ENCODE measurements at places on chromosomes 6 and 20.
A peak's percentile ranks its signal among the peaks of the same experiment; 100 is the strongest.

DNA sequence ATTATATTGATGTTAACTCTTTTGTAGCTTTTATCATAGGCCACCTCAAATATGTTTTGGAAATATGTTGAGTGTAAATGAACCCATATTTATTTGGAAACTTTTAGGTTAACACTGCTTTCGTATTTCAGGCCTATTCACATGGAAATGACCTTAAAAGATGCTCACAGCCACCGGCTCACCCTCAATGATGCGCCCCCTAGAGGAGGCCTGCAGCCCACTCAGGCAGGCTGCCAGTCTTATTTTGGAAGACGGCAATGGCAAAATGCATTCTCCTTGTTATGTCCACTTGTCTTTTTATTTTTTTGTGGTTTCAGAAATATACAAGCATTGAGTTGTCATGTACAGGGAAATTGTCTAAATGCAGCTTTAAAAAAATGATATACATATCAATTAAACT lies 869.7 kb downstream of the PHF3 start:
- no peak for DNase-seq

GRCh38 chr6:25697537-25698340 lies 45.7 kb downstream of the SCGN start:
- DNase-seq = no peak

DNA sequence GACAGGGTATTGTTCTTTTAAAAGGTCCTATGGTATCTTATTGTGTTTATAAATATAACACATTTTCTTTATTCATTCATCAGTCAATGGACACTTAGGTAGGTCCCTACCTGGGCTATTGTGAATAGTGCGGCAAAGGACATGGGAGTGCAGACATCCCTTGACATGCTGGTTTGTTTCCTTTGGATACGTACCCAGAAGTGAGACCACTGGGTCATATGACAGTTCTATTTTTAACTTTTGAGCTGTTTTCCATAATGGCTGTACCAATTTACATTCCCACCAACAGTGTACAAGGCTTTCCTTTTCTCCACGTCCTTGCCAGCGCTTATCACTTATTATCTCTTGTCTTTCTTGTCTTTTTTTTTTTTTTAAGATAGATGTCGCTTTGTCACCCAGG lies 627.5 kb downstream of the PRKN start:
- DNase-seq = no peak

GRCh38 chr6:43007126-43007525 lies 6.6 kb downstream of the MEA1 start:
- no peak for DNase-seq

DNA sequence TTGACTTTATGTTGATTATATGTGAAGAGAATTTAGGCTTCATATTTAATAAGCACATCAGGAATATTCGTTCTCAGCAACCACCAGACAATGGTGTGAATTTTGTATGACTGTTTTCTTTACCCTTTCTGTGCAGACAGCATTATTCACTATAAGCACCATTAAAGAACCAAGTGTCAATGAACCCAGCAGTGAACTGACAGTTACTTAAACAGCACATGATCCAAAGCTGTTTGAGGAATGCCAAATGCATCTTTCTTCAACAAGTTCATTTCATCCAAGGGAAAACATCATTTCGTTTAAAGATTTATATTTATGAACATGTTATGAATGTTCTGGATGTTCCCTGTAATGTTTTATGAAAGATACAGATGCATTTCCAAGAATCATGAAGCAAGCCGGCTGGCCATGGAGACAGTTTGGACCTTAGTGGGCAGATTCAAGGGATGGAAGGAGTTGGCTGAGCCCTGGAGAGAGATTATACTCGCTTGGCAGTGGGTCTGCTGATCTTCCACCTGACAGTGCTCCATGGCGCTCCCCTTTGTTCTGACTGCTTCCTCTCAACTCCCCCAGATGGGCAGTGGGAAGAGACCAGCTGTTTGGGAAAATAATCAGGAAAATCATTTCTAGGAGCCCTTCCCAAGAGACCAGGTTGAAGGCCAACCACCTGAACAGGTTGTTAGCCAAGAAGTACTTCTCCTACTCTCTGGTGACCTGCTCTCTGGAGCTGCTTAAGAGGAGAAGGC lies 326.0 kb upstream of the RSPO3 start:
- no peak for DNase-seq

- no peak for DNase-seq
Observed at GRCh38 chr6:104484191-104484590, 375.5 kb downstream of the HACE1 start.

- DNase-seq = no peak
Observed at GRCh38 chr6:33391922-33392594, 435 bp downstream of the KIFC1 start.

DNA sequence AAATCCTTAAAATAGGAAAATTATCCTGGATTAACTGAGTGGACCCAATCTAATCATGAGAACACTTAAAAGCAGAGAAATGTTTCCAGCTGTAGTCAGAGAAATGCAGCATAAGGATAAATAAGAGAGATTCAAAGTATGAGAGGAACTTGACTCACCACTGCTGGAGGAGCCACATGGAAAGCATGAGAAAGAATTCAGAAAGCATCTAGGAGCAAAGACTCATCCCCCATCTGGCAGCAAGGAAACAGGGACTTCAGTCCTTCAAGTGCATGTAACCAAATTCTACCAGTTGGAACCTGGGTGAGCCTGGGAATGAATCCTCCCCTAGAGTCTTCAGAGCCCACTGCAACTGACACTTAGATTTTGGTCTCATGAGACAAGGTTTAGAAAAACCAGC lies 33.7 kb downstream of the RNF146 start:
- DNase-seq = no peak

GRCh38 chr6:156957931-156958547 lies 180.9 kb downstream of the ARID1B start:
- no peak for DNase-seq

GRCh38 chr6:15401769-15402250 lies 155.9 kb downstream of the JARID2 start:
- peak; percentile 14 for DNase-seq

- no peak for DNase-seq
Observed at GRCh38 chr6:17632934-17633333, 32.8 kb downstream of the FAM8A1 start.

- peak; percentile 51 for DNase-seq
Observed at GRCh38 chr20:46022411-46023147, 6.4 kb upstream of the SLC12A5 start.

DNA sequence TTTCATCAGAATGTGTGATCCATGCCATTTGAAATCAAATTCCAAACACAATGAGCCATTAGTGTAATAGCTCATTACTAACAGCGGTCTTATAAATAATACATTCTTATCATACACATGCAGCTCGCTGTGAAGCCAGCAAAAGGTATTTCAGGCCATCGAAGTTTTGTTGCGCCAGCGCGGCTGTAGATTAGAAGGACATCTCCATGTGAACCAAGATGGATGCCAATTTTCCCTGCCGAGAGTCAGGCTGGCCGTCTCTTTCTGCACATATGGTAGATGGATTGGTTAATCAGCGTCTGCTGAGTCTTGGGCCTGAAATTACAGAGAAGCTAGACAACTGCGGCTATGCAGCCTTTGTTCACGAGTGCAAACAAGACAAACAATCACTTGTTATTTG lies 44.1 kb downstream of the CFAP61 start:
- no peak for DNase-seq

DNA sequence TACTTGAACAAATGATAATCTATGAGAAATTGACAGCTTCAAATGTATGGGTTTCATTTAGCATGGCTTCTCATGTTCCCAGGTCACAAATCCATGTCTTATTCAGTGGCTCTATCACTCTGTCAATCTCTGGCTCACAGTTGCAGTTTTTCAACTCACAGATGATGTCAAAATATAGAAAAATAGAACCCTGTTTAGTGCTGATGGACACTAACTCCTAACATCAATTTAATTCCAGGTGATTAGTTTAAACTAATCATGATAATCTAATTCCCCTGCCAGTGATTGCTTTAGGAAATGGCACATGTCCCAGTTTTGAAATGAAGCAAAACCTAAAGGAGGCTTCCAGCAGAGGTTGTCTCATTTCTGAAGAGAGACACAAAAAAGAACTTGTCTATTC lies 13.0 kb downstream of the KHDC1 start:
- no peak for DNase-seq

GRCh38 chr6:21905531-21905930 lies 312.0 kb downstream of the SOX4 start:
- no peak for DNase-seq

DNA sequence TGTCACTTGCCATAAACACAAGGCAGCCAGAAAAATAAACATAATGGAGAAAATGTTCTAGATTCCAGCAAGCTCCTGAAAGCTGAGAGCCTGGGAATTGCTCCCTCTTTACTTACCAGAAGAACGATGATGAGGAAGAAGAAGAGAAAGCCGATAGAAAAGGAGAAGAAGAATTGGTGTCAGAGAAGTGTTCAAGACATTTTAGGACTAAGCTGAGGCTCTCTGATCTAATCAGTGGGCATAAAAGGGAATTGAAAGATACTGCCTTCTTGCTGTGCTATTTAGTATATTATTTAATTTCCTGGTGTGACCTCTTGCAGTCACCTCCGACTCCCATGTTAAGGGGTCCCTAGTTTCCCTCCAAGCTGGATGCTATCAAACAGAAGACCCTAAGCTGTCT lies 316.6 kb upstream of the JARID2 start:
- DNase-seq = no peak

DNA sequence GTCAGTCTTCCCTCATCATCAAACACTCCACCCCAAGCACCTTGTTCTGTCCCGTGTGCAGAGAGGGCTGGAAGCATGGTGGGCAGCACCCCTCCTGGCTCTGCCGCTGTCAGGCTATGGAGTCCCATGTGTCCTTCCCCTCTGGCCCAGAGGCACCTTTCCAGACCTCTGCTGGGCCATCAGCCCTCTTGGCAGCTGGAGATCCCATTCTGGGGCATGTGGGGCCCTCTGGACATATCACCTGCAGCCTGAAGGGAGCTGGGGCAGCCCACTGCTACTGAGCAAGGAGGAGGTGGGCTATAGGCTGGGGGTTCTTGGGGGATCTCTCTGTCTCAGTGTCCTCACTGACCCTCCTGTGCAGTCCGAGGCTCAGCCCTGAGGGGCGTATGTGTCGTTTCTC lies 42.2 kb downstream of the SUN5 start:
- no peak for DNase-seq

DNA sequence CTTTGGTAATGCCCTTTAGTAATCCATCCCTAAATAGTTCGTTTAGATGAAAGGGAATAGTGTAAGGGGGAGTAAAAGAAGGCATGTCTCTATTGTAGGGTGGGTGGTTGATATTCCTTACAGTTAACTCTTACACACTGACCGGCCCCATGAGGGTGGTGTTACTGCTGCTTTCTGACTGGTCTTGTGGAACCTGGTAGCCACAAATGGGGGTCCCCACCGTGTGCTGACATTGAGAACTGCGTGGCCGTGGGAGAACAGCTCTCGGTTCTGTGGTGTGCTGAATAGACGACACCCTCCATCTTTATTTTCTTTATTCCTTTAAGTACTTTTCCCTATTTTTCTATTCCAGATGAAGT lies 19.3 kb downstream of the MRAP2 start:
- no peak for DNase-seq

DNA sequence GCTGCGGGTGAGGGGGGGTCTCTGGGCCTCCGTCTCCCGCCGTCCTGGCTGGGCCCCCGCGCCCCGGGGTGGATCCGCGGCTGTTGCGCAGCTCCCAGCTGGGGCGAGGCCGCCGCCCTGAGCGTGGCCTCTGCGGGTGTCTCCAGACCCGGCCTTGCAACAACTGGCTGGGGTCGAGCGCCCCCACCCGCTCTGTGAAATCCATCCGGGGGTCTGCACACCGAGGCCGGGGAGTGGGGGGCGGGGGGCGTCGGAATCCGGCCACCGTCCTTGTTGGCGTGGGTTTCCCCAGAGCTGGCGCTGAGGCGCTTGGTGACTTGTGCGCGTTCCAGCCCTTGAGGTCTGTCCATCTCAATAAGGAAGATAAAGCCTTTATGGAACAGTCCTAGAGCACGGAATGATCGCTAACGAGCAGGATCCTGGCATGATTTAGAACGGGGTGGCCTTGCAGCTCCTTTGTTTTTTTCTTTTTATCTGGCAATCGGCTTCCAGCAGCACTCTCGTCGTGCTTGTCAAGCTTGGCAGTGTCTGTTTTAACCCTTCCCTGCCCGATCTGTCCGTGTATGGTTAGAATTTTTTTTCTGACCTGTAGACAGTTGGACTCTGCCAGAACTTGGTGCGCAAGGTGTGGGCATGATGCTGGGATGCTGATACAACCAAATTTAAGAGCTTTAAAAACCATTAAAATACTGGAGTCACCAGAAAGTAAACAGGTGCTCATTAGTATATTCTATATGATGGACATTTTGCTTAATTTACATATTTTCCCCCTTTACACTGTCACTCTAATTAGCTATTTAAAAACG lies 675 bp downstream of the DSTN start:
- peak; percentile 67 for DNase-seq

DNA sequence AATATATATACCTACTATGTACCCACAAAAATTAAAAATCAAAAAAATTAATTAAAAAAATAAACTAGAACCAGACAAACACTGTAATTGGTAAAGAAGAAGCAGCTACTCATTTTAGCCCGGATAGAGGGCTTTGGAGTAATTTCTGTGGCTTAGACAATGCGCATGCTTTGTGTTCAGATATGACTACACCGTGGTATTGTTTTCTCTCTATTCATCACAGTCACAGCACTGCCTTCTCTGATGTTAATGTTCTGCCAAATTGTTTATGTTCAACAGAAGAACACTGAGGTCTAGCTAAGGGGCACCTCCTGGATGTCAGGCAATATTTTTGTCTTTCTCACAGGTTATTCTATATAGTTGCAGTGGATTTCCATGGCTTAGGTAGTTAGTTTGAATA lies 77.5 kb upstream of the GJE1 start:
- DNase-seq = no peak

GRCh38 chr6:147986846-147987245 lies 355.8 kb upstream of the SASH1 start:
- DNase-seq = no peak

- DNase-seq = peak; percentile 81
Observed at GRCh38 chr6:94372229-94372628, 952.9 kb upstream of the EPHA7 start.

- no peak for DNase-seq
Observed at GRCh38 chr6:27251606-27252251, 4.2 kb downstream of the PRSS16 start.

- DNase-seq = no peak
Observed at GRCh38 chr6:87289571-87289970, 32.8 kb upstream of the SMIM8 start.

- DNase-seq = peak; percentile 57
Observed at GRCh38 chr6:15444081-15444731, 198.3 kb downstream of the JARID2 start.
